ENCODE measurements at places on chromosomes 5 and 9.

GRCh38 chr9:122998448-122998847, 35.0 kb upstream of the GPR21 start:
- DNase-seq = no peak

GRCh38 chr5:176994460-176995121, 12.0 kb downstream of the UIMC1 start:
- no peak for DNase-seq

DNA sequence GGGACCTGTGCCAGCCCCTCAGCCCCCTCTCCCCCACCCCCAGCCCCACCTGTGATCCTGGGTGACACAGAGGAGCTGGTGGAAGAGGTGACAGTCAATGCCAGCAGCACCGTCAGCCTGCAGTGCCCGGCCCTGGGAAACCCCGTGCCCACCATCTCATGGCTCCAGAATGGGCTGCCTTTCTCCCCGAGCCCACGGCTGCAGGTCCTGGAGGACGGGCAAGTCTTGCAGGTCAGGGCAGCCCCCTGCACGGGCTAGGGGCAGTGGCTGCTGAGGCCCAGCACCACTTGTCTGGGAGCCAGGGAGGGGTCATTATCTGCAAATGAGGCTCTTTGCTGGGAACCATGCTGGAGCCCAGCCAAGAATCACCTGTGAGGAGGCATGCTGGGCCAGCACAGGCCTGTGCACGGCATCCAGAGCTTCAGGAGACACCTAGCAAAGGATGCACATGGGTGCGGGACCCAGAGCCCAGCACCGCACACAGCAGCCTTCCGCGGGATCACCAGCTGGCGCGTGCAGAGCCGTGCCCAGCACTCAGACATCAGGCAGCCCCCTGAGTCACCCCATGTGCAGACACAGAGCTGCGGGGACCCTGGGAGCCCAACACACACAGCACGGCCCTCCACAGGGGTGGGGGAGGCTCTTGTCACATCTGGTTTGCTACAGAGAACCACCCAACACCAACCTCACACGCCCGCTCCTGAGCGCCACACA, 62.0 kb upstream of the ASS1 start:
- DNase-seq = no peak

- DNase-seq = no peak
Measured at GRCh38 chr9:132238992-132239391, 77.1 kb downstream of the NTNG2 start.

DNA sequence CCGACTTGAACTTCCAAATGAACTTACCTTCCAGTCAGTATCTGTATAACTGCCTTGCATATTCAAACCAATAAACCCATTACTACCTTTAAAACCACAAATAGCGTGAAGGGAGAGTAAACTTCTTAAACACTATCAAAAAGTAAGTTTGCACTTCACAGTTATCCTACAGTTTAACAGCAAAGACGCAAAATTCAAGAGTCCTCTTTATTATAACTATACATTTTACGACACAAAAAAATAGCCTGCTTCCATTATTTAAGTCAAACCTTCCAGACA, 1.8 kb downstream of the PTBP3 start:
- no peak for DNase-seq

- DNase-seq = no peak
Measured at GRCh38 chr9:17882688-17883594, 304.1 kb downstream of the SH3GL2 start.

DNA sequence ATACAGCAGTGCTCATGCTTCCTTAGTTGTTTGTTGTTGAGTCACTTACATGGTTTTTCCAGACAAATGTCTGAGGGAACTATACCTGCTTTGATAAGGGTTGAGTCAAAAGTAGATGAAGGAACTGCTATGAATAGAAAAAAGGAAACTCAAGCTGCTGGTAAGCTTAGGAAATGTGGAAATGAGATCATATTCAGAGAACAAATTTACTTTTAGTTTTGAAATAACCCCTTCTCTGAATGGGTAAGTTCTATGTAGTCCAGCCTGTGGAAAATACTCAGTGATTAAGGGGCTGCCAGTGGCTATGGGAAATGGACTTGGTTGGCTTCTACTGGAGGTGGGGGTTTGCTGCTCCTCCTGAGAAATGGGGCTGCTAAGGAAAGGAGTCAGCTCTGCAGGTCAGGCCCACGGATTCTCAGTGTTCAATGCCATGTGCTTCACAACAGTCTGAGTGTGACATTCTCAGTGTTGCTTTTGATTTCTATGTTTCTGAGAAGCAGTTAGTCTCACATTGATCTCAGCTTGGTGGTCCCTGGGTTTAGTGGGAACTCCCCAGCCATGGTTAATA, 47.7 kb upstream of the GLRX start:
- DNase-seq = no peak
